ENCODE measurements at places on chromosomes 4 and X.

GRCh38 chr4:169815606-169816005, 57.9 kb upstream of the HPF1 start:
- no peaks in the 10 kb centered on the region for H3K27me3 ChIP-seq
- H3K4me3 ChIP-seq = no peak overlapping the region
- H3K4me1 ChIP-seq = no peaks in the 10 kb centered on the region
- H3K27ac ChIP-seq = no peak overlapping the region
- H3K36me3 ChIP-seq = no peaks in the 10 kb centered on the region

- H3K27me3 ChIP-seq = no peaks in the 10 kb centered on the region
- H3K4me1 ChIP-seq = no peaks in the 10 kb centered on the region
- H3K4me3 ChIP-seq = no peak overlapping the region
- no peak for DNase-seq
- no peaks in the 10 kb centered on the region for H3K36me3 ChIP-seq
These were observed 96.0 kb downstream of the ADGRL3 start for GRCh38 chr4:61296144-61296543.

DNA sequence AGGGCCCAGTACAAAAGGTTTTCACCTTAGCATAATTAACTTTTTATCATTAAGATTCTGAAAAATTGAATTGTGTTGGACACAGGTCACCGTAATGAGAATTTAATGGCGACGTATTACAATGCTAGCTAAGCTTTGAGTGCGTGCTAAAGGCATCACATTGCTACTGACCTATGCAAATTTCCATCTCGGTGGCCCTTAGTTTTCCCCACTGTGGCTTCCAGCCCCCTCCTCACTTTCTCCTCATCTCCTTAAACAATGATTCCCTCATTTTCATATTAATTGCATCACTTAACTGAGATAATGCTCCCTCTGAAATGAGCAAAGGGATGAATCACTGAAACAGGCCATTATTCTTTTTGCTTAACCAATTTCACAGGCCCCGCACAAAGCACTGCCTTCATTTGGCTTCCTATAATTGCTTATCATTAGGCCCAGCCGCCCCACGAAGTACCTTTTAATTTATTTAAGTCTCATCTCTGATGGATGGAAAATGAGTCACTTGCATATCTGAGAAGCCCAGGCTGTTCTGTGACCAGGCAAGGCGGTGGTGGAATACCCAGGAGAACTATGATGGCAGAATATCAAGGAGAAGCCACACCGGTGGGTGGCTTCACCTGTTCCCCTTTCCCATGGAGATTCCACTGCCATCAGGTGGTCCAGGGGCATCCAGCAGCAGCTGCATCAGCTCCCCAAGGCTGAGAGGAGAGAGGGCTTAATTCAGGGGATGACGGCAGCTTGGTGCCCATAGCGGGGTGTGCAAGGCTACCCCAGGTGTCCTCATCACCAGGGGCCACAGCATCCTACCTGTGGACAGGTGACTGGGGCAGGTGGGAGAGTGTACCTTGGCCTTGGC, 223.8 kb upstream of the BOD1L1 start:
- no peak for DNase-seq
- no peaks in the 10 kb centered on the region for H3K36me3 ChIP-seq

DNA sequence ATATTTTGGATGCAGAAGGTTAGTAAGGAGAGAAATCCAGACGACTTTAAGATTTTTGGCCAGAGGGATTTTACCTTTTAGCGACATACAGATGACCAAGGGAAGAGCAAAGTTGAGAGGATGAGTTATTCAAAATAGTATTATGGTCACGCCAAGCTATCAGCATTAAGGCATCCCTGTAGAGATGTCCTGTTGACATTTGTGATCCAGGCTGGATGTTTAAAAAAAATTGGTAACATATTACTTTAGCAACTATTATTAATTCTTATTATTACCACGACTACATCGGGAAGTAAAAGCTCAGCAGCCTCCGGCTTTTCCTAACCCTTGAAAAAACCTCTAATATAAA, 562 bp upstream of the OSTC start:
- no peaks in the 10 kb centered on the region for H3K27me3 ChIP-seq
- H3K4me1 ChIP-seq = peaks cover 13% of the 10 kb centered on the region
- peak overlapping the region; percentile 98 for H3K4me3 ChIP-seq
- peaks cover 3% of the 10 kb centered on the region for H3K36me3 ChIP-seq

DNA sequence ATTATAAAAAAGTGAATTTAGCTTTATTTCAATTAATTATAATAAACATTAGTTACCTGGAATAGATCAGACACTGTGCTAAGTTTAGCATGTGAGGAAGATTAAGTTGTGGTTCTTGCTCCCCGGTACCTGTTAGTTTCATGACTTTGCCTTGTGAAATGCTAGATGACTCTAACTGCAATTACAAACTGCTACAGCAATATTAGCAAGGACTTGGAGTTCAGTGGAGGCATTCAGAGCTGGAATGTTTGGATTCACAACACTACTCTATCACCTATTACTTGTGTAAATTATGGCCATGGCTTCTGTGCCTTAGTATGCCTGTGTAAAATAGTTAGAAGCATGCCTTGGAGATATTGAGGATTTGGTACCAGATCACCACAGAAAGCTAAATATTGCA, 21.4 kb upstream of the ANXA10 start:
- no peak for DNase-seq
- no peak overlapping the region for H3K4me3 ChIP-seq
- H3K27ac ChIP-seq = no peak overlapping the region
- H3K27me3 ChIP-seq = no peaks in the 10 kb centered on the region
- no peaks in the 10 kb centered on the region for H3K36me3 ChIP-seq
- no peaks in the 10 kb centered on the region for H3K4me1 ChIP-seq

DNA sequence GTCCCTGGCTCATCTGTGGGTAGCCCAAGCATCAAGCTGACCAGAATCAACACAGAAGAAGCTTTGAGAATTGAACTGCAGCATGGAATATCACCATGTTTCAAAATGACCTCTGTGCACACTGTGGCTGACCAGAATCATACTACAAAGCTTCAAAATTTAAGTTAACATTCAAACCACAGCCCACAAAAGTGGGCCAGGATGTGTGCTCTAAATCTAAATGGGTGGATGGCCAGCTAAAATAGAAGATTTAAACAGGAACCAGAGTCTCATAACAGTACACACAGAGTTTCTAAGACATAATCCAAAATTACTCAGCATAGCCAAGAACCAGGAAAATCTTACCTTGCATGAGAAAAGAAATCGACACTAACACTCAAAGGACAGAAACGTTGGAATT, 46.1 kb downstream of the KLF3 start:
- H3K27me3 ChIP-seq = no peaks in the 10 kb centered on the region
- H3K36me3 ChIP-seq = no peaks in the 10 kb centered on the region
- DNase-seq = no peak
- no peaks in the 10 kb centered on the region for H3K4me1 ChIP-seq
- no peak overlapping the region for H3K4me3 ChIP-seq

Data from naive thymus-derived CD4-positive, alpha-beta T cell (primary cell).